Stimulated activated CD4-positive, alpha-beta T cell treated with anti-CD3 and anti-CD28 coated beads, Interleukin-15, amount 100 ng/mL, for 1 hour (primary cell): ENCODE measurements at places on chromosomes 11 and 22.

- DNase-seq, result no peak
Measured at GRCh38 chr11:115126092-115126491, 378.1 kb downstream of the CADM1 start.

DNA sequence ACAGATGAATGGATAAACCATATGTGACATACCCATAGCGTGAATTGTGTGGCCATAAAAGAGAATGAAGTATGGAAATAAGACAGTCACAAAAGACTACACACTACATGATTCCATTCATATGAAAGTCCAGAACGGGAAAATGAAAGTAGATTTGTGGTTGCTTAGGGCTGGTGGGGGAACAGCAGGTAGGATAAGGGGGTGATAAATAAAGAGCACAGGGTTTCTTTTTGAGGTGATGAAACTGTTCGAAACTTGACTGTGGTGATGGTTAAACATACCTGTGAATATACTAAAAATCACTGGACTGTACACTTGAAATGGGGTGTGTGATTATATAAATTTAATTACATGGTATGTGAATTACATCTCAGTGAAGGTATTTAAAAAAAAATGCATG lies 16.9 kb downstream of the TMEM123 start:
- no peak for DNase-seq

GRCh38 chr11:57883630-57884029 lies 122.0 kb downstream of the CTNND1 start:
- DNase-seq, result no peak

- DNase-seq, result no peak
Measured at GRCh38 chr11:130049328-130049771, 20.3 kb upstream of the APLP2 start.

- DNase-seq, result no peak
Measured at GRCh38 chr22:40392618-40393017, 22.2 kb downstream of the SGSM3 start.

DNA sequence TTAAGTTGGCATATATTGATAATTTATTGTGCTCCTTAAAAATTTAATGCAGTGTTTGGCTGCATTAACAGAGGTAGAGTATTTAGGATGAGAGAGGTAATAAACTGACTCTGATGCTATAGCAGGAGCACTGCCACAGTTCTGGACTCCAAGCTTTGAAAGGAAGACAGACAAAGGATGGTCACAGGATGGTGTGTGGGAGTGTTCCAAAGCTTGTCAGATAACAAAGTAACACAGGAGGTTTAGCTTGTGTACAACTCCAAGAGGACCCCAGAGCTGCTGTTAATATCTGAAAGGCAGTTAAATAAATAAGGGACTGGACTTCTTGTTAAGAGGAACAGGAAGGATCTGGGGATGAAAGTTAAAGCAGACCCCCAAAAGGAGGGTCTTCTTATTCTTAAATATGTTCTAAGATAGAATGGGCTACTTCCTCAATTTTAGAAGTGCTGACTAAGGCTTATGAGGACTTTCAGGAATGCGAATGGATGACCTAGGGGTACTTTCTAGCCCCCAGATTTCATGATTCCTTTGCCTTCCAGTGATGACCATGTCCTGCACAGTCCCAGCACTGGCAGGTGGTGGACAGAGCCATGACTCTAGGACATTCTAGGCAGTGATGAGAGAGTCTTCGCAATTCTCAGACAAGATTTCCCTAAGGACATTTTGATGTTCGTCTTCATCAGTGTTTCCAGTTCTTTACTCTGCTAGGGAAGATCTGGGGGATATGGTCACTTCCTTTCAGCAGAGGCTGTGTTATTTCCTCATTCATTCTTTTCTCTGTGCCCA lies 149.1 kb upstream of the RASSF10 start:
- no peak for DNase-seq

- DNase-seq, result no peak
Measured at GRCh38 chr11:11391796-11392463, 38.9 kb upstream of the CSNK2A3 start.

DNA sequence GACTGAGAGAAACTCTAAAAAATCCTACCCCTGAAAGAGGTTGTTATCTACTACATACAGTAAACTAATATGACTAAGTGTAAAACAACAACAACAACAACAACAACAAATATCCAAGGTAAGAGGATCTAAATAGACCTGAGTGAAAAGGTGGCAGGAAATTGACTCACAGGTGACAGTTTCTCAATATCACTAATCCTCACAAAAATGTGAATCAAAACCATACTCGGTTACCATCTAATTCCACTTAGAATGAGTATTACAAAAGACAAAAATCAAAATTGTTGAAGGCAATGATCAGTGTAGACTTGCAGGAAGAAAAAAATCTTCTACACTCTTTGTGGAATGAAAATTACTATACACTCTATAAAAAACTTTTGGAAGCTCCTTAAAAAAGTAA lies 17.5 kb downstream of the RGL4 start:
- DNase-seq, result no peak

- no peak for DNase-seq
Measured at GRCh38 chr11:41988951-41989572, 529.6 kb upstream of the LRRC4C start.
